Activated T-cell treated with anti-CD3 and anti-CD28 coated beads, Interleukin-2, amount 50 U/mL, for 1 hour (primary cell): ENCODE measurements at places on chromosomes 7 and 10.

GRCh38 chr7:24763303-24763901 lies 6.1 kb upstream of the GSDME start:
- DNase-seq = no peak

- no peak for DNase-seq
Measured at GRCh38 chr10:42598249-42598873, 40.0 kb downstream of the ZNF33B start.

GRCh38 chr10:17649052-17649451 lies 5.1 kb downstream of the STAM start:
- DNase-seq = no peak

GRCh38 chr7:133429371-133429770 lies 176.5 kb downstream of the EXOC4 start:
- no peak for DNase-seq

- no peak for DNase-seq
Measured at GRCh38 chr10:43230909-43231522, 35.8 kb downstream of the RASGEF1A start.

GRCh38 chr7:5422396-5423305 lies 983 bp downstream of the TNRC18 start:
- DNase-seq = peak; percentile 39

DNA sequence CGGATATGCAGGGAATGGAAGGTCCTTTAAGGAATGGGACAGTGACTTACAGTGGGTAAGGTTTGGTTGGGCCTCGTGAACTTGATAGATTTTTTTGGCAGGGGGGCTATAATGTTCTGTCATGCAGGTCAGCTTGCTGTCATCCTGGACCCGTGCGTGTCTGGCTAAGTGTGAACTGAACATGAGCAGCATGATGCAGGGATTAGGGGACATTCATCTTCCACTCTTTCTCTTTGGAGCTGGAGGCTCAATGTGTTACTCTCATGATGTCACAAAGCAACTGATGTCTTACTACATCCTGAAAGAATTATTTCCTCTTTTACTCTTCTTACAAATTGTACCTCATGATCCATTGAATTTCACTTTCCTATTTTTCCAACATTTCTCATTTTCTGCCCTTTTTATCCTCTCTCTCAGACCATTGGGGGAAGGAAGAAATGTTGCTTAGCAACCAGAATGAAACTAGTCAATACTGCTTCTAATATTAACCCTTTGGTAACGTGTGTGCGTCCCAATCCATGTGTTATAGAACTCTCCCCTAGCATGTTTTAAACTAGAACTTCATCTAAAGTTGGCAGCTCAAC lies 549.1 kb downstream of the LRMDA start:
- DNase-seq = no peak

- DNase-seq = no peak
Measured at GRCh38 chr10:14474656-14475055, 143.9 kb upstream of the FRMD4A start.

- DNase-seq = no peak
Measured at GRCh38 chr7:150900675-150901074, 48.4 kb downstream of the AOC1 start.

DNA sequence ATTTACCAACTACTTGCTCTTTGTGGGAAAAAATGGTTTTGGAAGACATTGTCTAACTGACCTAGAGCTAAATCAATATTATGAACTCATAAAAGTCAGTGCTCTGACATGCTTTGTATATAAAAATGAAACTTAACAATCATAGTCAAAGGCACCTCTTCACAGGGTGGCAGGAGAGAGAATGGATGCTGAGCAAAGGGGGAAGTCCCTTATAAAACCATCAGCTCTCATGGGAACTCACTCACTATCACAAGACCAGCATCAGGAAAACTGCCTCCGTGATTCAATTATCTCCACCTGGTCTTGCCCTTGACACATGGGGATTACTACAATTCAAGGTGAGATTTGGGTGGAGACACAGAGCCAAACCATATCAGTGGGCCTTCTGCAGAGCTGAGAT lies 417.6 kb upstream of the AUTS2 start:
- DNase-seq = no peak

DNA sequence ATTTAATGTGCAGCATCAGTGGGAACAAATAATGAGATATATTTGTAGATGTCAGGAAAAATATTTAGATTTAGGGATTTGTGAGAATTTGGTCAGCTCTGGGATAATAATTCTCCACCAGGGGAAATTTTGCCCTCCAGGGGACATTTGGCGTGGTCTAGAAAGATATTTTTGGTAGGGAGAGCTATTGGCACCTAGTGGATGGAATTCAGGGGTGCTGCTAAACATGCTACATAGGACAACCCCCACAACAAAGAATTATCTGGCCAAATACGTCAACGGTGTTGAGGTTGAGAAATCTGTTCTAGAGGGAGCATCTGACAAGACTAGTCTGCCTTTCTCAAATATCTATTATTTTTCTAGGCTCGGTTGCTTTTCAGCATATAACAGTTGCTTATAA lies 2.1 kb downstream of the ADK start:
- DNase-seq = no peak

GRCh38 chr7:44583146-44583865 lies 1.3 kb upstream of the TMED4 start:
- no peak for DNase-seq
